ENCODE measurements at places on chromosomes 3 and 15. TPM values are rescaled to one million over a fixed set of nuclear protein-coding genes. Genes with fewer than 3 reads are reported as not detected.
A peak's percentile ranks its signal among the peaks of the same experiment; 100 is the strongest.

DNA sequence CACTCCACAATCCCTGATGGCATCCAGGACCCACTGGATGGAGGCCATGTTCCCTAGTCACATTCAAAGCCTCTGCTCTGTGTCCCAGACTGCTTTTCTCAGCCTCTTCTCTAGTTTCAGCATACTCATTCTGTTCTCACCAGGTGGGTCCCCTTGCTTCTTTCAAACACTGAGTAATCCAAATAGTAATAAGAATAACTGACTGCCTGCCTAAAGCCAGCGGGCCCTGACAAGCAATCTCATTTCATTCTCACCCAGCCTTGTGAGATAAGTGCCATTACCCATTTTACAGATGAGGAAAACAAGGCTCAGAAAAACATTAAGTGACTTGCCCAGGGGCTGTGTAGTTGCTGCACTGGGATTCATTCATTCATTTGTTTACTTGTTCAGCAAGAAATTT is 25.4 kb downstream of the MAPKAPK3 start:
- H3K4me1 ChIP-seq, result peaks cover 50% of the 10 kb centered on the region
- no peaks in the 10 kb centered on the region for H3K27me3 ChIP-seq
- peaks cover 67% of the 10 kb centered on the region for H3K36me3 ChIP-seq
- no peak overlapping the region for H3K4me3 ChIP-seq

DNA sequence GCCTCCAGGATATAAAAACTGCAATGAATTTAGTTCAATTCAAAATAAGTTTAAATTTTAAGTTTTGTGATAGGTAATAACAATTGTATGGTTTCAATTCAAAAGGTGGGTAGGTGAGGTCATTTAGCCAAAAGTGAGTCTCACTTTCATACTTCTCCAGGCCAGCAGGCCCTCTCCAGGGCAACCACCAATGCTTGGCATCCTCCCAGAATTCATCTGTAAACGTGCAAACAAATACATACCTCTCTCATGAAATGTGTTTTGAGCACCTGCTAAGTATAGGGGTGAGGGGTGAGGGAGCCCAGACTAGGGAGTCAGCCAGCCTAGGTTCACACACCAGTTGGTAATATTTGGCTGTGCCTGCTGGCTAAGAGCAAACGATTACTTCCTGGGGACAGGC is 22.0 kb upstream of the RBSN start:
- H3K4me3 ChIP-seq, result no peak overlapping the region
- H3K36me3 ChIP-seq, result no peaks in the 10 kb centered on the region
- DNase-seq, result no peak
- no peaks in the 10 kb centered on the region for H3K27me3 ChIP-seq
- H3K4me1 ChIP-seq, result no peaks in the 10 kb centered on the region

- H3K27ac ChIP-seq, result no peak overlapping the region
- DNase-seq, result no peak
- H3K27me3 ChIP-seq, result no peaks in the 10 kb centered on the region
- no peaks in the 10 kb centered on the region for H3K36me3 ChIP-seq
- H3K4me1 ChIP-seq, result no peaks in the 10 kb centered on the region
Observed at GRCh38 chr3:31094048-31094447, 199.6 kb upstream of the GADL1 start.

GRCh38 chr15:71224024-71224423 is 108.8 kb downstream of the THSD4 start:
- H3K4me1 ChIP-seq, result no peaks in the 10 kb centered on the region
- no peaks in the 10 kb centered on the region for H3K27me3 ChIP-seq
- no peak overlapping the region for H3K27ac ChIP-seq
- no peak overlapping the region for H3K4me3 ChIP-seq

DNA sequence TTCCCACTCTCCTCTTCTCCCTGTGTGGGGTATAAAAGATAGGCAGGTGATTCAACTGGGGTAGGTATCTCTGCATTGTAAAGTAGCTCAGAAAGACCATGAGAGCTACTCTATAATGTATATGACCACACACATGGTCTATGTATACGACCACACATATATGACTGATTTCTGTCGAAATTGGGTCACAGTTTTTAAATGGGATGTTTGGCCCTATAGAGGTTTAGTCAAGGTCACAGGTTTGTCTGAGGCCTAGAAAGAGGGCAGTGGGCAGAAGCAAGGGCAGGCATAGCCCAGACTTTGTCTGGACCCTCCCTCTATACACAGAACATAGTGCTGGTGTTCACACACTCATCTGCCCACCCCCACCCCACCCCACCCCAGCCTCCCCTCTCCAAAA is 4.4 kb downstream of the LAMP3 start:
- no peak overlapping the region for H3K27ac ChIP-seq

- no peak overlapping the region for H3K27ac ChIP-seq
- no peaks in the 10 kb centered on the region for H3K4me1 ChIP-seq
- H3K36me3 ChIP-seq, result no peaks in the 10 kb centered on the region
- no peak overlapping the region for H3K4me3 ChIP-seq
- H3K27me3 ChIP-seq, result no peaks in the 10 kb centered on the region
Observed at GRCh38 chr15:88322461-88322860, 65.9 kb upstream of the NTRK3 start.

- H3K27ac ChIP-seq, result no peak overlapping the region
- no peaks in the 10 kb centered on the region for H3K36me3 ChIP-seq
- DNase-seq, result no peak
Observed at GRCh38 chr3:61687206-61687605, 125.8 kb downstream of the PTPRG start.

GRCh38 chr15:57969355-57969754 is 96.2 kb downstream of the ALDH1A2 start:
- no peaks in the 10 kb centered on the region for H3K4me1 ChIP-seq
- no peaks in the 10 kb centered on the region for H3K36me3 ChIP-seq
- H3K27ac ChIP-seq, result no peak overlapping the region
- no peak for DNase-seq
- H3K27me3 ChIP-seq, result no peaks in the 10 kb centered on the region

GRCh38 chr3:61369678-61370077 is 118.4 kb upstream of the FHIT start:
- no peak overlapping the region for H3K4me3 ChIP-seq
- no peak for DNase-seq
- no peaks in the 10 kb centered on the region for H3K27me3 ChIP-seq

DNA sequence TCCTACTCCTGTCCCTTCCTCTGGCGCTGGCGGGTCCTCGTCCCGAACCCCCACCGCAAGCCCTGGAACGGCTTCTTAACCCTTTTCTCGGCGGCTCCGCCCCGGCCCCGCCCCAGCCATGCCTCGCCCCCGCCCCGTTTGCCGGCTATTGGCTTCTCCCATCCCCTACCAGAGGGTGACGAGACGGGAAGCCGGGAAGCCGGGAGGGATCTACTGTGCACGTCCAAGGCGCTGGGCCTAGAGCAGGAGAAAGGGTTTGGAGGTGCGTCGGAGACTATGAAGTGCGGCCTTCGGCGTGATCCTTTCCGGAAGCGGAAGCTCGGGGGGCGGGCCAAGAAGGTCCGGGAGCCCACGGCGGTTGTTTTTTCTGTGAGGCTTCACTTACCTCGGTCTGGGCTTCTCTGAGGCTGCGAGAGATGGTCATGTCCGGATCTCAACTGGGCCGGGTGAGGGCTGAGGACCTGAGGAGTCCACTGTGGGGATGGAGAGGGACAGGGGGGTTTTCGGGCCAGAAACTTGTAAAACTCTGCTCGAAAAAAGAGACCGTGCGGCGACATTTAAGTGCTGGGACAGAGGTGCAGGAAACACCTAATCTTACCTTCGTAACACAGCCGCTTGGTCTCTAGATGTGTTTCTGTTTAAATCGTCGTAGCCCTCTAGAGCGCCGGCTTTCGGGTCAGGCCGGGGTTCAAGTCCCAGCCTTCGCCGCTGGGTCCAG is 21.4 kb downstream of the ROPN1B start:
- DNase-seq, result peak; percentile 92
- peak overlapping the region; percentile 81 for H3K27ac ChIP-seq
- no peaks in the 10 kb centered on the region for H3K4me1 ChIP-seq
- H3K27me3 ChIP-seq, result no peaks in the 10 kb centered on the region
- peak overlapping the region; percentile 66 for H3K4me3 ChIP-seq

DNA sequence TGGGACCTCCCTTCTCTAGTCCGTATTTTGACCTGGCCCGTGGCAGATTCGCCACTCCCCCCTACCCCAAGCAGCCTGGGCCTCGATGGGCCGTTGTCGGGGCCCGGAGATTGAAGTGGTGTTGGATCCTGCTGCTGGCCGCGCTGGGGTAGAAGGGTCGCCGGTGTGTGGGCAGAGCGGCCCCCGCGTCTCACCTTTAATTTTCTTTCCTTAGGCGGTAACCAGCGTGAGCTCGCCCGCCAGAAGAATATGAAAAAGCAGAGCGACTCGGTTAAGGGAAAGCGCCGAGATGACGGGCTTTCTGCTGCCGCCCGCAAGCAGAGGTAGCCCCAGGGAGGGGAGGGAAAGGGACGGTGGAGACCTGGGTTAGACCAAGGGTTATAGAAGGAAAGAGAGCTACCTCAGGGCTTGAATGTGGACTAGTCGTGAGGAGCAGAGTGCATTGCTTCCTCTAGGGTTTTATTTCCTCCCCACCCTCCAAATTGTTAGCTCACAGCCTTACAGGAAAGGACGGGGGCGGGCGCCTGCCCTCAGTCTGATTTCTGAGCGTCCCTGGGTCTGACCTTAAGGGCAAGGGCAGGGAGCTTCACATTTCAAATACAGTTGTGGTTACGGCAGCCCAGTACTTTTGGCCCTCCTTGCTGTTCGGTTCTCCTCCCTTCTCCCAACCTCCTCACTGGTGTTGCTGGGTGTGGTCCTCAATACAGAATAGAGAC is 799 bp downstream of the SERF2 start:
- peaks cover 43% of the 10 kb centered on the region for H3K36me3 ChIP-seq
- no peaks in the 10 kb centered on the region for H3K27me3 ChIP-seq
- peak overlapping the region; percentile 99 for H3K27ac ChIP-seq
- H3K4me3 ChIP-seq, result peak overlapping the region; percentile 94
- no peak for DNase-seq
- no peaks in the 10 kb centered on the region for H3K4me1 ChIP-seq

- H3K36me3 ChIP-seq, result no peaks in the 10 kb centered on the region
- H3K27me3 ChIP-seq, result no peaks in the 10 kb centered on the region
- H3K27ac ChIP-seq, result peak overlapping the region; percentile 55
- DNase-seq, result peak; percentile 87
- peaks cover 17% of the 10 kb centered on the region for H3K4me1 ChIP-seq
Observed at GRCh38 chr3:72938471-72939265, 50.8 kb downstream of the GXYLT2 start.

- H3K36me3 ChIP-seq, result peaks cover 14% of the 10 kb centered on the region
- no peaks in the 10 kb centered on the region for H3K27me3 ChIP-seq
- peak overlapping the region; percentile 84 for H3K27ac ChIP-seq
- no peak for DNase-seq
Observed at GRCh38 chr3:48990636-48991469, 812 bp downstream of the P4HTM start.

DNA sequence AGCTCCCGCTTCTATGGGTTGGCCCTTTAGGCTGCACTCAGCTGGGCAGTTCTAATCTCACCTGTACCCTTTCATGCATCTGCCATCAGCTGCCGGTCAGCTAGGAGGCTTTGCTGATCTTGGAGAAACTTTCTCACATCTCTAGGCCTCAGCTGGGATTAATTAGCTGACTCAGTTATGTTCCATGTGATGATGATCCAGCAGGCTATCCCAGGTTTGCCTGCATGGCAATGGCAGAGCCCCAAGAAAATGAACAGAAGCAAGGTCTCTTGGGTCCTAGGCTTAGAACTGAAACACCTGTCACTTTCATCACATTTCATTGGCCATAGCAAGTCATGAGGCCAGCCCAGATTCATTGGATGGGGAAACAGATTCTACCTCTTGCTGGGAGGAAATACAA is 304.6 kb upstream of the TBC1D5 start:
- no peak for DNase-seq
- no peaks in the 10 kb centered on the region for H3K36me3 ChIP-seq
- H3K27me3 ChIP-seq, result no peaks in the 10 kb centered on the region
- no peak overlapping the region for H3K27ac ChIP-seq
- H3K4me3 ChIP-seq, result no peak overlapping the region

The CACNA2D2 gene
- total RNA-seq, result 3.7 TPM

The NR2F2 gene
- 25.0 TPM for total RNA-seq

The LYSMD4 gene
- total RNA-seq, result 12.9 TPM

Measured in right atrium auricular region (tissue), 2 donors.